ENCODE measurements at places on chromosomes 5 and 9. TPM values are rescaled to one million over a fixed set of nuclear protein-coding genes. Genes with fewer than 3 reads are reported as not detected.

GRCh38 chr9:13158986-13159385 is 120.5 kb downstream of the MPDZ start:
- DNase-seq: no peak

- no peak for DNase-seq
These were observed 2.3 kb downstream of the TTF1 start for GRCh38 chr9:132404228-132404881.

DNA sequence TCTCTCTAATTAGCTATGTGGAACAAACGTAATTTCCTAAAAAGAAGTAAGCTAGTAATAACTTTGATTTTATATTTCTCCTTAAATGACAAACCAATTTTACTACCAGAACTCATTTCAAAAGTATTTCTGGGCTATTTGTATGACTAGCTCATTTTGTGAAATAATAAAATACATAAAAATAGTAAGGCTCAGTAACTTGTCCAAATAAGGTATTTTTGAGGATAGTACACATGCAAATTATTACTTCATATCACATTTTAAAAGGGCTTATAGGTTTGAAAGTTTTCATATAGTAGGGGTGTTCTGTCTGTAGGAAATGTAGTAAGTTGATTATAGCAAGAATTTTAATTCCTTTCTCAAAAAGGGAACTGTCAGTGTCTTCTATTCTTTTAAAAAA is 26.5 kb downstream of the C9orf85 start:
- DNase-seq: no peak

- no peak for DNase-seq
These were observed 74.7 kb upstream of the ADAMTS16 start for GRCh38 chr5:5065472-5065871.

- DNase-seq: peak; percentile 4
These were observed 190.2 kb downstream of the GABBR2 start for GRCh38 chr9:98518556-98518955.

GRCh38 chr9:35416098-35416427 is 73.8 kb upstream of the RUSC2 start:
- DNase-seq: no peak

DNA sequence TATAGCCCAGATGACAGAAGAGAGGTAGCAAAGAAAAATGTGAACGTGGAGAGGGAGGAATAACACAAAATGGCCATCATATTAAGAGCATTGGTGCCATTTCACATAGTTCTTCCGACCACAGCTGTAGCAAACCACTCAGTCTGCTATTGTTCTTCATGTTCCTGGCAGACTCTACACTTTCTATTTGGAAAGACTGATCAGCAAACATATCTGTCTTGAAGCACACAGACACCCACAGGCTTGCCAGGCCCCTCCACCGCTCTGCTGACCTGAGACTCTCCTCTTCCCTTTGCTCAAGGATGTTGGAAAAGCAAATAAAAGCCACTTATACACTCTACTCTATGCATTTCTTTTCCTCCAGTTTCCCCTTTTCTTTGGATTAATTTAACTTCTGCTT is 298.0 kb downstream of the FBXL7 start:
- no peak for DNase-seq

GRCh38 chr9:24620741-24621140 is 75.0 kb upstream of the IZUMO3 start:
- no peak for DNase-seq

DNA sequence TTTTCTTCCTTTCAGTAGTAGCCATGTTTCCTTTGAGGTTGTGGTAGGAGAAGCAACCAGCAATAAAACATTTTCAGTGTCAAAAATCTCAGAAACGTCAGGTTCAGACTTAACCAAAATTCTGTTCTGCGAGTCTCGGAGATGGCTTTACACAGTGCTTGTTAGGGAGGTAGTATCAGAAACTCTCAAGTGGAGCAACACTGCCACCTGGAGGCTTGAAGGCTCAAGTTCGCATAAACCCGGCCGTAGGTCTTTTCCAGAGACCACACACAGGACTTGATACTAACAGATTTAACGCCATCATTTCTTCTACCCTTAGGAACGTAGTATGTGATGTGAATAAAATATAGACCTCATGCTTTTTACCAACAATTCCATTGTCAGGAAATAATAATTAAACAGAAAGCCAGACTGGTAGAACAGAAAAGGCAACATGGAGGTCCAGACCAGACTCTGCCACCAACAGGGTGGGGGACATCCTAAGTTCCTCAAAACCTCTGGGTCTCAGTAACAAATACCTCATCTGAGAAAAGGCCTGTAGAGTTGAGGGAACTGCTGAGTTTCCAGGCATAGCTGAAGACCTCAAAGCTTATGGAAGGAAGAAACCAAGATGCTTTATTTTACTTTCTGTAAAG is 8.5 kb downstream of the PTGER4 start:
- peak; percentile 91 for DNase-seq

DNA sequence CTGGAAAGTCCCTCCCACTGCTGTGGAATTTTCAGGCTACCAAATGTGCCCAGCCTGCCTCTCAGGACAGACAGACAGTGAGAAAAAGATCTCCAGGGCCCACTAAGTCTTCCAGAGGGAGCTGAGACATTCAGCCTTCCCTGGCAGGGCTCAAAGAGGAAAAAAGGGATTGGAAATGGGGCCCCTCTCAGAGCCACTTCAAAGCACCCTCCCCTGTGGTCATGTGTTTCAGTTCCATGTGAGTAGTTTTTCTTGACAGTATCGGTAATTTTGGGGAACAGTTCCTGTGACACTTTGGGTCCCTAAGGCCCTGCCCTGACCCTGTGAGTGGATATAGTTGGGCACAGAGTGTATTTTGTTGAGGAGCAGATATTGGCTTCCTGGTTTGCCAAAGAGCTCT is 25.0 kb downstream of the LARP1 start:
- DNase-seq: no peak

- DNase-seq: peak; percentile 76
These were observed 153.5 kb downstream of the PRELID2 start for GRCh38 chr5:145681686-145682085.

- DNase-seq: peak; percentile 31
These were observed 21.7 kb downstream of the F2RL2 start for GRCh38 chr5:76601470-76601869.

The C5 gene
- 1.6 TPM for total RNA-seq

The SLC34A3 gene
- not detected for total RNA-seq

The SH3PXD2B gene
- 12.2 TPM for total RNA-seq

The HMGCR gene
- total RNA-seq: 118 TPM

The GRXCR2 gene
- not detected for total RNA-seq

The CMBL gene
- total RNA-seq: 123 TPM

Measured in colonic mucosa (tissue), 4 donors.